Midbrain (tissue), 1 donor: ENCODE measurements at places on chromosomes 3 and 15.

GRCh38 chr3:130700541-130700940 is 46.1 kb downstream of the PIK3R4 start:
- no peak for DNase-seq

- no peak for DNase-seq
Observed at GRCh38 chr3:62922326-62922725, 47.1 kb upstream of the CADPS start.

DNA sequence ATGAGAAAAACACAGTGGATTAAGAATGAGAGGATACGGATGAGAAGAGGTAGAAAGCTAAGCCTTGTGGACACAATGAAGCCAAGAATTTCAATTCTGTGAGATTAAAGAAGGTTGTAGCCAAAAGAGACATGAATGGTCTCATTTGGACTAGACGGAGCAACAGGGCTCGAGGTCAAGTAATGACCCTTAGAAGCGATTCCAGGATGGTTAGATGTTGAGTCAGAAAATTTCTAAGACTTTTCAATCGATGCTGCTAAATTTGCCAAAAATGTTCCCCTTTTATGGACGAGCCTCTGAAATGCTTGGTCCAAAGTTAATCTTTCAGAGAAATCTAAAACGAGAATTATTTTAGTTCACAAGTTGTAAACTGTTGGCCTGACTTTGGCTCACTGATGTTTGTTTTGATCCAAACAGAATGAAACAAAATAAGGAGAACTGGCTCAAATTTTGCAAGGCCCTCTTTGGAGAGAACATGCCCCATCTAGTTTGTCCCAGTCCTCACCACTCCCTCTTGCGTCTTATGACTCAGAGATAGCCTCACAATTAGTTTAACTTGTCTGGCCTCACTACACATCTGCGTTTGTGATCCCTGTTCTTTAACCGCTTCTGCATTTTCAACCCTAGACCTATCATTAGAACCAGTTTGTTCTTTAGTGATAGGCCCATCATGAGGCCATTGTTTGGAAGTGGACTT is 235.5 kb downstream of the PDZRN3 start:
- no peak for DNase-seq

DNA sequence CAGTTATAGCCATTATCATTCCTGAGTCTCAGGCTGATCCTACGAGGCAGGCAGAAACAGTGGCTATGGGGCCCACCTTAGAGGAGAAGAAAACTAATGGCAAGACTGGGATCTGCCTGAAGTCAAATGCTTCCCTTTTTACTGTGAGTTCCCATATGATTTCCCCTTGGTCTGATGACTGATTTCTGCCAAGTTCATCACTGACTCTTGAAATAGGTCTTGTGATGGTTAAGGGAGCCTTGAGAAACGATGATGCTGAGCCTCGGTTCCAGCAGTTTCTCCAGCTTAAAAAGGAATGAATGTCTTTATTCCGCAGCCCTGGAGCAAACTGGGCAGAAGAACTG is 29.4 kb upstream of the LDHAL6B start:
- DNase-seq = peak; percentile 31

DNA sequence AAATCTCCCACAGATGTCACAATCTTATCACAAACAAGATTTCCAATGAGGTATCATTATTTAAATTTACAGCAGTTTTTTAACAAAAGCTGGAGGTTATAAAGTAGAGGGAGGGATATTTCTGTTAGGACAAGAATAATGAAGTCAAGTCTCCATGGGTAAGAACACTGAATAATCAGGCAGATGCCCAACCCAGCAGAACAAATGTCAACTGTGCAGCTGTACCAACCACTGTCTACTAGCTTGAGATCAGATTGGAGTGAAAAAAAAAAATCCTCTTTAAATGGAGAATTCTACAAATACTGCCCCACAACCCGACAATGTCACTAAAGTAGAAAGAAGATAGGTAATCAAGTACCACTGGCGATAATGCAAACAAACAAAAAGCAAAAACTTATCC is 30.3 kb downstream of the DHX36 start:
- peak; percentile 30 for DNase-seq

DNA sequence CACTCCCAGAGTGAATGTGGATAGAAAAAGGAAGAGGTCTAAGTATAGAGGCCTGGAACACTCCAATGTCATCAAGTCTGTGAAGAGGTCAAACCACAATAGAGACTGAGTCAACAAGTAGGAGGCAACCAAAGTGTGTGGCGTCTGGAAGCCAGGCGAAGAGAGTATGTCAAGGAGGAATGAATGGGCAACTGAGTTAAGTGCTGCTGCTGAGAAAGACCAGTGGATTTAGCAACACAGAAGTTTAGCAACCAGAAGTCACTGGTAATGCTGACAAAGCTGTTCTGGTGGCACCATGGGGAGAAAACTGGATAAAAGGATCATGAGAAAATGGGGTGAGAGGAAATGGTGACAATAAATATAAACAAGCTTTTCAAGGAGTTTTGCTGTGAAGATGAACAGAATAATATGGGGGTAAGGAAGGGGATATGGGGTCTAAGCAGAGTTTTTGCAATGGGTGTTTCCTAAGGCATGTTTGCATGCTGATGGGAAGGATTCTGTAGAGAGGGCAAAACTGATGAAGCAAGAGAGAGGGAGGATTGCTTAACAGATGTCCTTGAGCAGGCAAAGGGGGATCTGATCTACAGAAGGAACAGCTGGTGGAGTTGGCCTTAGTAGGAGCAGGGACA is 38.4 kb downstream of the PCOLCE2 start:
- no peak for DNase-seq

GRCh38 chr3:5388091-5388490 is 200.6 kb downstream of the EDEM1 start:
- no peak for DNase-seq

DNA sequence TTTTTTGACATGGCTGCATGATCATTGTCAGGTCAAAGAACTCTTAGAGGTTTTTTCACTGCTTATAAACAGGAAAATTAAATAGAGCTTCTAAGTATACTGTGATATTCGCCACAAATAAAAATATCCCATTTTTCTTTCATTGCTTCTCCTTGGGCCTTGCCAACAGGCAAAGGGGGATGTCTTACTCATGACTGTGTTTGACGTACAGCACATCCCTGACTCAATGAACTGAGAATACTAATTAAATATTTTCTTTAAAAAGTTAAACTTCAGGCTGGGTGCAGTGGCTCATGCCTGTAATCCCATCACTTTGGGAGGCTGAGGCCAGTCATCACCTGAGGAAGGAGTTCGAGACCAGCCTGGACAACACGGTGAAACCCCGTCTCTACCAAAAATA is 41.4 kb upstream of the CCDC80 start:
- DNase-seq = no peak

GRCh38 chr3:139909811-139910210 is 25.2 kb upstream of the CLSTN2 start:
- no peak for DNase-seq

- no peak for DNase-seq
Observed at GRCh38 chr3:181328346-181328745, 338.8 kb upstream of the DNAJC19 start.

GRCh38 chr15:48869966-48870365 is 8.0 kb upstream of the EID1 start:
- no peak for DNase-seq

GRCh38 chr3:15460891-15461531 is 33.6 kb downstream of the EAF1 start:
- DNase-seq = no peak

DNA sequence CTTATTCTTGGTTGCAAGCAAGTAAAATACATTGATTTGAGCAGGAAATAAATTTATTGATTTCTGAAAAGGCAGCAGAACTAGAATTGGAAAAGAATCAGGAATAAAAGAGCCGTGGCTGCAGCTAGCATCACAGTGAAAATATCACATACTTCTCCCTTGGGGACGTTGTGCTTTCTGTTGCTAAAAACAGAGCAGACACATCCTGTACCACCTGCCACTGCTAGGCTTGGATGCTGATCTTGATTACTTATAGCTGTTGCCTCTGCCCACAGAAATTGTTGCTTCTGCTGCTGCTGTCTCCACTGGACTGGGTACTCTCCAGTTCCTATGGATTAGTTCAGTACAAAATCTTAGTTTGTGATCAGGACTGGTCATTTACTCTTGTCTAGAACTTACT is 283.8 kb downstream of the C3orf38 start:
- no peak for DNase-seq

- DNase-seq = no peak
Observed at GRCh38 chr15:79602731-79603130, 170.6 kb downstream of the MINAR1 start.

DNA sequence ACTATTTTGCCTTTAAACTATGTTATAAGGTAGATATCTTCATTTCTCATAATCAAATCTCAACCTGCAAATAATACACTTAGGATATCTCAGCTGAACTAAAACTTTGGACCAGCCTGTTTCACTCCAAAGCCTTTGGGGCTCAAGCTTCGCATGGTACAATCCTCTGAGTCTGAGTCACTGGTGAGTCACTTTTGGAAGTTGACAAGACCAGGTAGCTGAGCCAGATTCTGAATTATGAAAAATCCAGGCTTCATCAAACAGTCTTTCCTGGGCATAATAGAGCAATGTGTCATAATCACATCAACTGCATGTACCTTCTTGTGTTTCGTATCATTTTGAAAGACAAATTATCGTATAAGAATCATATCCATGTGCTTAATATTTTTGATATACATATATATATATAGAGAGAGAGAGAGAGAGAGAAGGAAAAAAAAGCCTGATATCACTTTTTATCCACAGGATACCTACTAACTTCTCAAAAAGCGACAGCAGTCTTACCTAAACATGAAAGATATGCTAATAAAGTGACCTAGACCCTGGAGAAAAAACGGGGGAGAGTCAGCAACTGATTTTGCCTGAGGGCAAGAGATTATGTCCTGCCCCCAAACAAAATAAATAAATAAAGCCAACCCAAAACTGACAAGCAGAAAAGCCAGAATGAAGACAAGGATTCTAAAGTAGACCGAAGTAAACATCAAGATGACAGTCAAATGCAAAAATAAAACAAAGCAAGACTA is 263.9 kb upstream of the TGFBR2 start:
- DNase-seq = no peak

- DNase-seq = no peak
Observed at GRCh38 chr3:188316021-188316722, 162.2 kb downstream of the LPP start.

DNA sequence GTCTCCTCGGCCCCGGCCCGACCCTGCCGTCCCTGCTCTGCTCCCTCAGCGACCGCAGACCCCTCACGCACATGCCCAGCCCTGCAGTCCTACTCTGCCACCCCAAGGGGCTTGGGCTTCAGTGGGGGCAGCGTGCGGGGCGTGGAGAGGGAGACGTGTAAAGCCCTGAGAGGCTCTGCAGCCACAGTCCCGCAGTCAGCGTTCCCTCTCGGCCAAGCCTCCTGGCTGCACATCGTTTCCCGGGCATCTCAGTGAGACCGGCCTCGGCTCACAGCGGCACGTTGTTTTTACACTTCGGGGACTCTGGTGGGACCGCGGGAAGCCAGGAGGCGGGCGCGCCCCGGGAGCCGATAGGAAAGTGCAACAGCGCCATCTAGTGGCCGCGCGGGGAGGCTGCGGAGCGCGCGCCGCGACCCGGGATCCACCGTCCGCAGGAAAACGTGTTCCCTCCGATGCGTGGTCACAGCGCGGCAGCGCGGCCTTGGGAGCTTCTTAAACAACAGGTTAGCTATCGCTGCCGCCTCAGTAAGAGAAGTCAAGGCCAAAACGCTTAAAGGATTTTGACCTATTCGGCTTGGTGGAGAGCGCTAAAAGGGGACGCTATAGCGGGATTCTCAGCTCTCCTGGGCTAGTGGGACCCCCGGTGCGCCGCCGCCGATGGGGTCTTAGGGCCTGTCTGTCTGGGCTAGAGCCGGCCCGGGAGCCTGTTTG is 226.8 kb upstream of the IGF1R start:
- peak; percentile 69 for DNase-seq

- no peak for DNase-seq
Observed at GRCh38 chr3:170610321-170610884, 24.5 kb upstream of the SLC7A14 start.

- no peak for DNase-seq
Observed at GRCh38 chr3:176992978-176993377, 204.3 kb downstream of the TBL1XR1 start.

DNA sequence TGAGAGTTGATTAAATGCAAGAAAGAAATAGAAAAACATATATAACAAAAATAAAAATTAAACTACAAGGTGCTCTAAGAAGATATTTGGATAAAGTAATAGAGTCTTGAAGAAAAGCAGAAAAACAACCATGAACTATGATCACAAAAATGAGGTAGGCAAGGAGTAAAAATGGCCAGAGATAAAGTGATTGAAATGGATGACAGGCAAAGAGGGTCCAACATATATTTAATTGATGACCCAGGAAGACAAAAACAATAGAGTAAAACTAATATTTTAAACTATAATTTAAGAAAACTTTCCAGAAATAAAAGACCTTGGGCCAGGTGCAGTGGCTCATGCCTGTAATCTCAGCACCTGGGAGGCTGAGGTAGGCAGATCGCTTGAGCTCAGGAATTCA is 22.1 kb upstream of the WDR49 start:
- DNase-seq = no peak

DNA sequence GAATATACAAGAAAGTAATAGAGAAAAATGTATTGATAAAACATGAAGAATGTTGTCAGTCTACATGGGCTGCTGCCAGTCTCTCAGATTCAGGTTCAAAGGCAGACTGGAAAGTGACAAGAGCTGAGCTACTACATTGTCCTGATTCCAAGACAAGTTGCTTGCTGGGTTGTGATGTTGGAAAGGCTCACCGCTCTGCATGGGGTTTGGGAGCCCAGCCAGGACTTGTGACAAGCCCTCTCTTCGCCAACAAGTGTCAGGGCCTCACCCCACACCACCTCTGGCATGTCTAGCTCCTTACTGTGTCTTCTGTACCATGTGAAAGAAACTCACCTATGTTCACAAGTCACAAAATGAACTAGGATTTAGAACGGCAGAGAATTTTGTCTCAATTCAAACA is 43.0 kb upstream of the SH3GL3 start:
- no peak for DNase-seq

DNA sequence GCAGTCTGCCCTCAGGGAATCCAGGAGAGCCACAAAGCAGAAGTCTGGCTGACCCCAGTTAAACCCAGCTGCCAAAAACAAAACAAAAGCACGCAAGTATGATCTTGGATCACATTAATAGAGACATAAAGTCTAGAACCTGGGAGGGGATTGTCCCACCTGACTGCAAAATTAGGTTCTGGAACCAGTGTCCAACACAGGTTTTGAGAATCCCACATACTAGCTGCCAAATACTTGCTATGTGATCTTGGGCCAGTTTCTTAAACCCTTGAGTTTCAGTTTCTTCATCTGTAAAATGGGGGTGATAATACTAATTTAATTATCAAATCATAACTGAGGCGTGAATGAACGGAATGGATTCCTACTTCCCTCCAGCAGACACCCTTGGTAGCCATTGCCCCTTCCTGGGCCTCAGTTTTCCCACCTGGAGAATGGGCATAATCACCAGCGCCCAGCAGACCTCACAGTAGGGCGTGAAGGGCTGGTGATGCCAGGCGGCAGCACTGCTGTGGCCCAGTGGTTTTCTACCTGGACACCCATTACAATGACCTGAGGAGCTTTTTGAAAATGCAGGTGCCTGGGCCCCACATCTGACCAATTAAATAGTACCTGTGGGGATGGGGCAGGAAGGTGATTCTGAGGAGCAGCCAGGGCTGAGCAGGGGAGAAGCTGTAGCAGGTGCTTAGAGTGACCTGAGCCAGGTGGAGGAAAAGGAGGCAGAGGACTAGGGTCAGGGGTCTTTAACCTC is 32.2 kb downstream of the GRIP2 start:
- DNase-seq = no peak
